M059J (cell line): ENCODE measurements at places on chromosomes 11 and 22.

DNA sequence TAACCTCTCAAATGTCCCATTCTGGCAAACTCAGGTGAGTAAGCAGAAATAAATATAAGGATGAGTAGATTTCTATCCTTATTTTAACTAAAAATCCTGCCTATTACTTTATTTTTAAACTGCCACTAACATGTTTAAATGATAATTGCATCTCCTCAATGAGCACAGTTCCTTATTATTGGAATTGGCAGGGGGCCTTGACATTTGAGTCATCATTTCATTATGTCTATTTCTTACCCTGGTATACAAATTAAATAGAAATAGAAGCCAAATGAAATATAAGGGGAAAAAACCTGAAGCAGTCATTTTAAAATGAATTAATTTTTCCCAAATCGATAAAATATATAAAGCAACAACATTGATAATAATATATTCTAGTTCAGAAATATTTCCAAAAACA, 81.2 kb downstream of the GUCY1A2 start:
- no peak for DNase-seq

DNA sequence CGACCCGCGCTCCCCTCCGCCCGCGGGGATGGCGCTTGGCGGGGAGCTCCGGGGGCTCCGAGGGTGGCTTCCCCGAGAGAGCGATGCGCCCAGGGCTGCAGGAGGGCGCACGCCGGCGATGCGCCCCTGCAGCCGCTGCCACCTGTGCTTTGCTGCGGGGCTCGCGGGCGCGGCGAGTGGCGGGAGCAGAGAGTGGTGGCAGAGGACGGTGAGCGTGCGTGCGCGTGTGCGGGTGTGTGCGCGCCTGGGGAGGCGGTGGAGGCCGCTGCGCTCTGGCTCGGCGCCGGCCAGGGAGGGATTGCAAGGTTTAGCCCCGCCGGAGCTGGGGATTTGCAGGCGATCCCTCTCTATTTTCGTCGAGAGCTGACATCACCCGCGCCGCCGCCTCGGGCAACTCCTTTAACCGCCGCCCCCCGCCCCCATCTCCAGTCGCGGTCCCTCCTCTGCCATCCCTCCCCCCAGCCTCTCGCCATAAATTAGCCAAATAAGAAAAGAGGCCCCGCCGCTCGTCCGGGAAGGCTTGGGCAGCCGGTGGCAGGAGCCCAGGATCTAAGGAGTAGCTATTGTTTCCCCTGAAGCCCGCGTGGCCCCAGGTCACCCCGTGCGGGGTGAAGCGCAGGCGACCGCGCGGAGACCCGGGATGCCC, at the start of gene SLC1A2:
TSS of gene SLC1A2 (minus strand) at position 375 of the 646 bp plus-strand sequence. CDS start 592 bp downstream, outside the sequence.
- peak; percentile 31 for DNase-seq

DNA sequence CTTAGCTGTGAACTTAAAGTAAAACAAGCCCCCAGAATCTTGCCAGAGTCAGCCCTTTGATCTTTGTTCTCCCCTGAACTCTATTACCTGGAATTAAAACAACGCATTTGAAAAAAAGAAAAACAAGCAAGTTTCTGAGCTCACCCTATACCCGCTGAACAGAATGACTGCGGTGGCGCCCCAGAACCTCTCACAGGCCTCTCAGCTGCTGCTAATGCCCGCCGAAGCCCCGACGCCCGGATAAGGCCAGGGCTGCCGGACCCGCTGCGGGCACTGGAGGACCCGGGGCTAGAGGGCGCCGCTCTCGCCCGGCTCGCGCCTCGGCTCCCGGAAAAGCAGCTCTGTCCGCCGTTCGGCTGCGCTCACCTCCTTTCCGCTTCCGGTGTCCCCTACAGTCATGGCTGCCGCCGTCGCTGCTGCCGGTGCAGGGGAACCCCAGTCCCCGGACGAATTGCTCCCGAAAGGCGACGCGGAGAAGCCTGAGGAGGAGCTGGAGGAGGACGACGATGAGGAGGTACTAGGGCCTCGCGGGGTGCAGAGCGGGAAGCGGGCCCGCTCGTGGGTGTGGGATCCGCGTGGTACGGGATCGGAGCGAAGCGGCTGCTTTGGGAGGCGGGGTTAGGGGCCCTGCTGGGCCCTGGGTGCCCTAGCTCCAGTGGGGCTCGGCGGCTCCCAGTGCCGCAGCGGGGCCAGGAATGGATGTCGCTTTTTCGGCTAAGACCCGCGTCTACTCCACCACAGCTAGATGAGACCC, at the start of gene TOMM22:
TSS of gene TOMM22 (plus strand) at position 376 of the 754 bp plus-strand sequence. CDS start at position 398, 22 bp downstream.
- DNase-seq, result peak; percentile 79

DNA sequence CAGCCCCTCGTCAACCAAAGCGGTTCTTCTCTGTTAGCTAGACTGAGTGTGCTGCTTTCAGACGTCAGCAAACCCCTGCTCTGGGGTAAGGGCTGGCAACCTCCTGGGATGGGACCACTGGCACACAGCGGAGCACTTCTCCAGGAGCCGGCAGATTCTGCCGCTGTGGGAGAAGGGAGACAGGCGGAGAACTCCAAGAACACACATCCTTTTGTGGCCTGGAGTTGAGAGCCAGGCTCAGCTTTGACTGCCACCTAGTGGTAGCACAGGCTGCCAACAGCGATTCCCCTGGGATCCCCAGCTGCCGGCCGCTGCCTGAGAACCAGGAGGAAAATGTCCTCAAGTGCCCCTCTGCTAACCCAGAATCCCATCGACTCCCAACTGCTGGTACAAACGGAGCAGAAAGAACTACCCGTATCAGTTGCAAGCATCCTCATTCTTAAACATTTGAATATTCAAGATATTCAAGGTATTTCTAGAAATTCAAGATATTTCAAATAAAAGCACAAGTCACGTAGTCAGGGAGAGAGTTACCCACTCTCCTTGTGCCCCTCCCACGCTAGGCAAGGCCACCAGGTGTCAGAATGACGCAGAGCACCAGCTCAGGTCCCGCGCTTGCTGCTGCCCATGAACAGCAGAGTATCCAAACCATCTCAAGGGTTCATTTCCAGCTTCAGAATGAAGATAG, 4.9 kb downstream of the LTO1 start:
- peak; percentile 64 for DNase-seq

- no peak for DNase-seq
Observed at GRCh38 chr11:6319001-6319703, 1.1 kb downstream of the CAVIN3 start.

GRCh38 chr11:43515090-43515489, 156.4 kb downstream of the TTC17 start:
- DNase-seq, result peak; percentile 14
